ENCODE measurements at places on chromosomes 16 and 17. TPM values are rescaled to one million over a fixed set of nuclear protein-coding genes. Genes with fewer than 3 reads are reported as not detected.

Gene USP6
- 0.05 TPM for total RNA-seq

Gene CSH2
- total RNA-seq, result not detected

Gene SRR
- 18.7 TPM for total RNA-seq

Gene KRT35
- not detected for total RNA-seq

Gene CARD14
- total RNA-seq, result not detected

Gene RDM1
- 6.3 TPM for total RNA-seq

Gene TNFRSF13B
- total RNA-seq, result not detected

Gene HEATR9
- 0.56 TPM for total RNA-seq

Gene DHRS7B
- total RNA-seq, result 14.0 TPM

Gene KCNJ12
- total RNA-seq, result not detected

Gene KRTAP4-3
- total RNA-seq, result not detected

Gene PIRT
- not detected for total RNA-seq

Gene CLDN6
- total RNA-seq, result not detected

Gene CD7
- 405 TPM for total RNA-seq

Gene DRC7
- total RNA-seq, result not detected

Gene ARHGAP23
- total RNA-seq, result 2.6 TPM

Gene KCNJ2
- not detected for total RNA-seq

Gene PPL
- total RNA-seq, result not detected

Gene EVPL
- total RNA-seq, result 0.07 TPM

Gene CNGB1
- not detected for total RNA-seq

Gene ASPA
- not detected for total RNA-seq

Gene SCGB1C2
- total RNA-seq, result not detected

Gene TP53TG3C
- total RNA-seq, result not detected

Gene KRT39
- not detected for total RNA-seq

Gene HSD11B2
- total RNA-seq, result 0.29 TPM

Gene WSB1
- total RNA-seq, result 74.7 TPM

Gene CIBAR2
- total RNA-seq, result not detected

Gene CMTR2
- 19.8 TPM for total RNA-seq

Gene APOBR
- 12.7 TPM for total RNA-seq

Gene ZP2
- total RNA-seq, result not detected

Gene USP43
- 0.12 TPM for total RNA-seq

Gene SPATA22
- 0.20 TPM for total RNA-seq

Gene ITGB3
- total RNA-seq, result 0.59 TPM

Gene CCL3
- 123 TPM for total RNA-seq

Gene PLLP
- 0.34 TPM for total RNA-seq

Data from T-helper 1 cell treated with Interleukin-12 subunit alpha and Interleukin-12 subunit beta and Interleukin-4 antibody, amounts not matched to agents 30 ng/mL and 1 ng/mL, for 36 hours (primary cell).